ENCODE measurements at places on chromosomes 13 and 19.

GRCh38 chr13:76884186-76884906 lies 1.9 kb downstream of the KCTD12 start:
- DNase-seq = no peak

GRCh38 chr13:33259296-33259695 lies 26.3 kb downstream of the STARD13 start:
- no peak for DNase-seq

- no peak for DNase-seq
Measured at GRCh38 chr13:85974608-85975366, 175.6 kb upstream of the SLITRK6 start.

GRCh38 chr19:47274891-47275761 lies 441 bp downstream of the INAFM1 start:
- no peak for DNase-seq

DNA sequence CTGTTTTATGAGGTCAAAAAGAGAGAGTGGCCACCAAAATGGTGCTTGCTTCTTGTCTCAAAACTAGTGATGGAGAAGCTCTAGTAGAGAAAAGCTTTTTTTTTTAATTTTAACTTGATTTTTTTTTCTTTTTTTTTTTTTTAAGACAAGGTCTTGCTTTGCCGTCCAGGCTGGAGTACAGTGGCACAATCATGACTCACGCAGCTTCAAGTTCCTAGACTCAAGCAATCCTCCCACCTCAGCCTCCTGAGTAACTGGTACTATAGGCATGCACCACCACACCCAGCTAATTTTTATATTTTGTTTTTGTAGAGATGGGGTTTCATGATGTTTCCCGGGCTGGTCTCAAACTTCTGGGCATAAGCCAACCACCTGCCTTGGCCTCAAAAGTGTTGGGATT lies 279.0 kb downstream of the TBC1D4 start:
- no peak for DNase-seq

- DNase-seq = no peak
Measured at GRCh38 chr19:8036434-8037099, 16.0 kb upstream of the CCL25 start.

- peak; percentile 27 for DNase-seq
Measured at GRCh38 chr19:44689290-44690130, 9.4 kb upstream of the CEACAM16 start.

DNA sequence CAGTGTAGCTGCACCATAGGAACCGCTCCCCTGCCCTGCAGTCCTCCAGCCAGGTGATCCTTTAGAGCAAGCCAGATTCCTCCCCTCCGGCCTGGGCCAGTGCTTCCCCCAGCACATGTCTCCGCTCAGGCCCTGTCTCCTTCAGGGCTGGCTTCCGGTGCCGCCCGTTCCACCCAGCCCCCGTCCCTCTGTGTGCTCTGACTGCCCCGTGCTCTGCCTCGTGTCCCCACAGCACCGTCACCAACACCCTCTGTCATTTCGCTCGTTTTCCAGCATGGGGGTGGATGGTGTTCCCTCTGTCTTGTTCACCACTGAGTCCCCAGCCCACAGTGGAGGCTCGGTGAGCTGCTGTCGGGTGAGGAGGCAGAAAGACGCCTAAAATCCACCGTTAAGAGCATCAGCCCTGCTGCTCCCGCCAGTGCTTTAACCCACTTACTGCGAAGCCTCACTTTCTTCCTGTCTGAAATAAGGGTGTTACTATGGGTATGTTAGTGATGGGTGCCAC lies 54.5 kb downstream of the TSSK6 start:
- DNase-seq = no peak

- no peak for DNase-seq
Measured at GRCh38 chr19:55750715-55751114, 8.2 kb upstream of the RFPL4A start.

- DNase-seq = no peak
Measured at GRCh38 chr19:54017261-54017660, 25.8 kb downstream of the CACNG6 start.

GRCh38 chr13:27398360-27398759 lies 26.1 kb upstream of the GTF3A start:
- no peak for DNase-seq

GRCh38 chr13:43243711-43244110 lies 220.3 kb downstream of the DNAJC15 start:
- no peak for DNase-seq

DNA sequence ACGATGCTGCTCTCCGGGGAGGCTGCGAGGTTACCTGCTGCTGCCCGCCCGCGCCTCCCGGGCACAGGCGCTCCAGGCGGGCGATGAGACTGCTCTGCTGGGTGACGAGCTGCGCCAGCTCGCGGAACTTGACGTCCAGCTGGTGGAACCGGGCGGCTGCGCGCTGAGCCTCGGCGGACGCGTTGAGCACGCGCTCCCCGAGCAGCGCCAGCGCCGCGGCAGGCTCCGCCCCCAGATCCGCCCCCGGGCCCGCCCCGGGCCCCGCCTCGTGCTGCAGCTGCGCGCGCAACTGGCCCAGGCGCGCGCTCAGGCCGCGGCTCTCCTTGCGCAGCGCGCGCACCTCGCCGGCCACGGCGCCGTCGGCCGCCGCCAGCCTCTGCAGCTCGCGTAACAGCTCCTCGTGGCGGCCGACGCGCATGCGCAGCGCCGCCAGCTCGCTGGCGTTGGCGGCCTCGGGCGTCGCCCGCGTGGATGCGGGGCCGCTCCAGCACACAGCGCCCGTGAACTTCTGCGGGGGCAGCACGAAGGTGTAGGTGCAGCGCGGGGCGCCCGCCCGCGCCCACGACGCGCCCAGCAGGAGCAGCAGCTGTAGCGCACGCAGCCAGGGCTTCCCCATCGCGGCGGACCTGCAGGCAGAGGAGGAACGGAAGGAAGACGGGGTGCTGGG lies 6.4 kb downstream of the ANGPTL6 start:
- DNase-seq = peak; percentile 79

- DNase-seq = no peak
Measured at GRCh38 chr19:10987571-10988297, 26.9 kb downstream of the SMARCA4 start.

- no peak for DNase-seq
Measured at GRCh38 chr13:33367926-33368325, 82.4 kb upstream of the STARD13 start.

DNA sequence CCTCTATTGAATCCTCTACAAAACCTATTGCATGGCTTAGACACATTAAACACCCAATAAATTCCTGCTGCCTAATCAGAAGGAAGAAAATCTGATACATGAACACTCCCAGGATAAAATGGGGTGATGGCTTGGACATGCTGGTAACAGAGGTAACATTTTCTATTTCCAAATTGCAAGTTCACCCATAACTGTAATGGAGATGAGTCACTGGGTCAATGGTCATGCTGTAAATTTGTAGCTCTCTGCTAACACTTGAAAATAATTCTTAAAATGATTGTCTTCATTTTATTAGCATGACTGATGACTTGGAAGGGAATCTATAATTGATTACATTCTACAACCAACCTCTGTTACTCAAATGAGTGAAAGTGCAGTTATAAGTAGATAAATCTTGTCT lies 434.1 kb downstream of the FGF14 start:
- no peak for DNase-seq

DNA sequence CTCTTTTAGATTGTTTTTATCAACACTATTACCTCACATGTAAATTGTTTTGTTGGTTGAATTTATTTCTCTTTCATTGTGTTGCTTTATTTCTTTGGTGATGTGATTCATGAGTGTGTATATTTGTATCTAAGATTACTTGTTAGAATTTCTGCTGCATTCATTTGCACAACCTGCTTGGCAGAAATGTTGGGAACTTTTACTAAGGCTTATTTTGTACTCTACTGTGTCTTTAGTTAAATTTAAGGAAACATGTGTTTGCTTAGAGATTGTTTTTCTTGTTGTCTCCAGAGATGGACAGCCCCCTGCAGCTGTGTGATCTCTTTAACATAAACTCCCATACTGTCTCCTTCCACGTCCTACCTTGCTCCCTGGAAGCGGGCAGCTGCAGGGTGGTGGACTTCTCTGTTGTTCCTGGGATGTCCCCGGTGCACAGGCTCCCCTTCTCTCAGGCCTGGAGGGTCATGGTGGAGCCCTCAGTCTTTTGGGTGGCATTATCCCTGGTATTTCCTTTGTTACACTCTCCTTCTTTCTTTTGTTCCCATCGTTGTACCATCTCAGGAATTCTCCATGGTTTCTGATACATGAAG lies 212.0 kb upstream of the SPRY2 start:
- DNase-seq = no peak

DNA sequence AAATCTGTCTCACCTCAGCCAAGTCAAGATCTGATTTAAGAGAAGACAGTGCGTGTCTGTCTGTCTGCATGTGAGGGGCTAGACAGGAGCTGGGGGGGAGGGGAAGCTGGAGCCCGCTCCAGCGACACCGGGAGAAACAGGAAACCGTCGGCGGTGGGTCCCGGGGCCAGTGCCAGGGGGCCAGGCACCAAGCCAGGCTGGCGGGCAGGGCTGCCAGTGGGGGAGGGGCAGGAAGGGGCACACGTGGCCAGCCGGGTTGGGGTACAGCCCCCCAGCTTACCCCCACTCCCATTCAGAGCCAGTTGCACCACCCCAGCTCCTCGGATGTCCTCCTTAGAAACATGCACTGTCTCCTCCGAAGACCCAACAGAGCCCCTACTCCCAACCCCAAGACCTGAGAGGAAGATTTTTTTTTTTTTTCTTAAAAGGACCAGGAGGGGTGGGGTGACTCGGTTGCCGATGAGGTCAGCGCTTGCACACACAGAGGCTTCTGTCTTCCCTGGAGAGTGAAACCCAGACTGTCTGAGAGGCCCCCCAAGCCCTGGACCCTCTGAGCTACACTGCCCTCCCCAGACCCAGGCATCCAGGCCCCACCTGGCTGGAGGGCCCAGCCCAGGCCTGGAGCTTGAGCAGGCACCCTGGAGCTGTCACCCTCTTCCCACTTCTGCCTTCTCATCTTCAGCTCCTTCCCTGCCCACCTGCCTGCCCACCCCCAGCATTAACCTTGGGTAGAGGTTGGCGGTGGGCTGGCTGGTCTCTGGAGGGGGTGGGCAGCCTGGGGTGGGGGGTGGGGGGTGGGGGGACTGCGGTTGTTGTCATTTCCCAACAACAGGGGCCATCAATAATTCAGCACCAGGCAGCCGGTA lies 4.0 kb downstream of the ERF start:
- no peak for DNase-seq

DNA sequence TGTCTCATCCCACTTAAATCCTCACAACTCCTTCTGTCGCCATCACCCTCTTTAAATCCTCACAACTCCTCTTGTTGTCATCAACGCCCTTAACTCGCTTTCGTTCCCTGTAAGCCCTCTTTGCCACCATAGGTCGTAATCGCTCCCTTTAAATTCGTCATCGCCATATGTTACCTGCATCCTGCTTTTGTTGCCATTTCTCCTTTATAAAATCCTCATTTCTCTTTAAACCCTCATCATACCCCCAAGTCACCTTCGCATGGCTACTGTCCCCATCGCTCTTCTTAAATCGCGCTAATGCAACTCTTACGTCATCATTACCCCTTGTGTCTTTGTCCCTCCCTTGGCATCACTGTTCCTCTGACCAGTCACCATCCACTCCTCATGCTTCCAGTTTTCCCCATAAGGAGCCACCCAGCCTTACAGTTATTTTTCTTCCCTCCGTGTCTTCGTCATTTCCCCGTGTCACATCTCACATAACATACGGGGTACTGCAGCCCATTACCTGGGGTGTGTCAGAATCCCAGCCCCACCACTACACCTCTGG lies 539 bp downstream of the PLD3 start:
- DNase-seq = peak; percentile 28

DNA sequence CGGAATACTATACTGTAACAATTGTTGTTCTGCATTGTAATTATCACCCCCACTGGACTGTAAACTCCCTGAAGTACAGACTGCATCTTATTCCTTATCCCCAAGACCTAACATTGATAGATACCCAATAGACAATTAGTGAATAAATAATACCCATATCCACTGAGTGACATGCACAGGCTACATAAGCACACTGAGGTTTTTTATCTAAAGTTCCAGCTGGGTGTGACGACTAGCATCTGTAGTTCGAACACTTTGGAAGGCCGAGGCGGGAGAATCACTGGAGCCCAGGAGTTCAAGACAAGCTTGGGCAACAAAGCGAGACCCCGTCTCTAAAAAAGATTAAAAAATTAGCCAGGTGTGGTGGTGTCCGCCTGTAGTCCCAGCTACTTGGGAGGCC lies 2.5 kb downstream of the KPNA3 start:
- no peak for DNase-seq

GRCh38 chr13:73602295-73602694 lies 531.9 kb downstream of the KLF12 start:
- DNase-seq = no peak

- DNase-seq = no peak
Measured at GRCh38 chr19:45973553-45974338, at the start of gene NOVA2. NOVA2 (minus strand) TSS chr19:45973865; CDS start chr19:45973351, 514 bp downstream.

- DNase-seq = no peak
Measured at GRCh38 chr13:75136151-75136550, 345.8 kb downstream of the TBC1D4 start.

GRCh38 chr13:46389457-46390451 lies 2.7 kb upstream of the RUBCNL start:
- no peak for DNase-seq

DNA sequence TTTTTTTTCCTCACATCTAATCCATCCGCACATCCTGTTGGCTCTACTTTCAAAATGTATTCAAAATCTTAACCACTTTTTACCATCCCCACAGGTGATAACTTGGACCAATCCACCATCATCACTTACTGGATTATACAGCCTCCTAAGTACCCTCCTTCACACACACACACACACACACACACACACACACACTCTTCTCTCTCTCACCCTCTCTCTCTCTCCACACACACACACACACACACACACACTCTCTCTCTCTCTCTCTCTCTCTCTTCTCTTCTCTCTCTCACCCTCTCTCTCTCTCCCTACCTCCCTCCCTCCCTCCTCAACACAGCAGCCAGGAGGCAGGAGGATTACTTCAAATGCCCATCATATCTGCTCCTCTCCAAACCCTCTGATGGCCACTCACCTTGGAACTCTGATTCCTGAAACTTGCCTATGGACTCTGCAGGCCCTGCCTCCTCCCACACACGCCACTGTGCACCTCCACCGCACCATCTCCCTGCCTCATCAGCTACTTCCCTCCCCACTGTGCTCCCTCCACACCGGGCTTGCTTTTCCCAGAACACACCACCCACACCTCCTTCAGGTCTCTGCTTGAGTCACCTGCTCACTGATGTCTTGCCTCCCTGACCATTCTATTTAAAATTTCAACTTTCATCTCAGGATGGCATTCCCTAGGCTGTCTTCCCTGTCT lies 39.7 kb downstream of the RCBTB2 start:
- DNase-seq = no peak

- DNase-seq = no peak
Measured at GRCh38 chr13:38819053-38819452, 132.2 kb downstream of the FREM2 start.

- no peak for DNase-seq
Measured at GRCh38 chr19:38624822-38625221, 5.8 kb downstream of the EIF3K start.
